Activated naive CD8-positive, alpha-beta T cell treated with anti-CD3 and anti-CD28 coated beads, Interleukin-2, amount 10 ng/mL, durations not matched to agents 7 days and 5 days (primary cell): ENCODE measurements at places on chromosomes 3 and 15. TPM values are rescaled to one million over a fixed set of nuclear protein-coding genes. Genes with fewer than 3 reads are reported as not detected.

DNA sequence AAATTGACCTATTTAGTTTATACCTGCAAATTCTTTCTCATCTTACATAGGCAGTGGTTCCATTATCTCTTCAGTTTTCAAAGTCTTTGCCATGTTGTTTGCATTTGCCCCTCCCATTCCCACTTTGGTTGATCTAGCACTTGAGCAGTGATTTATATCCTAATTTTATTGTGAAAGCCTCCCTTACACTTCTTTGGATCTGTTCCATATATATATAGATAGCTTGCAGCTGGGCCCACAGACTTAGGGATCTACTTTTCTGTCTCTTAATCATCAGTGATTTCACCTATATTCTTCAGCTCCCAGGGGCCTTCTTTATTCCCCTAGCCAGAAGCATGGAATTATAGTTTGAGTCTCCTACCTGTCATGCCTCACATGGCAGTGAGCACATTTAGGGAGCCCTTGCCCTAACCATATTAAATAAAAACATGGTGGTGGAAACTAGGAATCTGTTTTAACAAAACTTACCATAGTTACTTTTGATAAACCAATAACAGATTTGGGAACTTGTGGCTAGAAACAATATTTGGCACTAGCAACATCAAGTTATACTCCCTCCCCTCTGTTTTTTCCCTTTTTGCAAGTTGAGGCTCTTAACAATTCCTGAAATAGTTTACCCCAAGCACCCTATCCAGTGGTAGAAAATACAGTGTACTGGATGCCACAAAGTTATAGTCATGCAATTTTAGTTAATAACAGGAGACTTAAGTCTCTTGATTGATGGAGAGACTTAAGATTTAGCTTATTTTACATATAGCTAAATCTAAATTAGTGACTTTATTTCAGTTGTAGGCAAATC, 41.7 kb downstream of the ARIH1 start:
- no peak overlapping the region for H3K4me3 ChIP-seq
- DNase-seq, result no peak
- peaks cover 23% of the 10 kb centered on the region for H3K36me3 ChIP-seq
- no peaks in the 10 kb centered on the region for H3K27me3 ChIP-seq
- peaks cover 36% of the 10 kb centered on the region for H3K4me1 ChIP-seq

GRCh38 chr3:73727854-73728253, 103.1 kb upstream of the PDZRN3 start:
- no peaks in the 10 kb centered on the region for H3K4me1 ChIP-seq
- H3K27me3 ChIP-seq, result no peaks in the 10 kb centered on the region
- H3K4me3 ChIP-seq, result no peak overlapping the region
- no peak overlapping the region for H3K27ac ChIP-seq
- no peak for DNase-seq

GRCh38 chr3:23546181-23546580, 259.6 kb upstream of the UBE2E1 start:
- no peaks in the 10 kb centered on the region for H3K4me1 ChIP-seq
- H3K27me3 ChIP-seq, result no peaks in the 10 kb centered on the region
- H3K4me3 ChIP-seq, result no peak overlapping the region
- no peaks in the 10 kb centered on the region for H3K36me3 ChIP-seq

- no peaks in the 10 kb centered on the region for H3K27me3 ChIP-seq
- no peak overlapping the region for H3K4me3 ChIP-seq
- H3K27ac ChIP-seq, result no peak overlapping the region
- peaks cover 29% of the 10 kb centered on the region for H3K4me1 ChIP-seq
Measured at GRCh38 chr15:60076582-60077276, 72.6 kb downstream of the FOXB1 start.

- DNase-seq, result no peak
- peak overlapping the region; percentile 95 for H3K27ac ChIP-seq
- no peaks in the 10 kb centered on the region for H3K27me3 ChIP-seq
Measured at GRCh38 chr15:65611888-65612615, 1.1 kb upstream of the INTS14 start.

DNA sequence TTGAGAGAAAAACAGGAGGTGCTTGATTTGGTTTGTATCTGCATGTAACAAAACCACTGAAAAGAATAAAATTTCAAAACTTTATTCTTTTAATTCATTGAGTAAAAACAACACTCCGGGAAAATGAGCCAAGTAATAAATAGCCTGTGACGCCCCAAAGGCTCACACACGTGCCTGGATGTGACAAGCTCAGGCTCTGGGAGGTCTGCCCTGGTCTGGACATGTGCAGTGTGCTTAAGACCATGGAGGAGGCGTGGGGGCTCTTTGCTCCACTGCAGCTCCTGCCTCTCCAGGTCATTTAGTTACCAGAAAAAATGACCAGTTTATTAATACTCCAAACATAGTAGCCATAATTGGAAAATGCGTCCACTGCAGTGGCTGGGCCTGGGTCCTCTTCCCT, 8.6 kb upstream of the NME9 start:
- H3K27ac ChIP-seq, result no peak overlapping the region
- no peak overlapping the region for H3K4me3 ChIP-seq
- no peaks in the 10 kb centered on the region for H3K36me3 ChIP-seq

DNA sequence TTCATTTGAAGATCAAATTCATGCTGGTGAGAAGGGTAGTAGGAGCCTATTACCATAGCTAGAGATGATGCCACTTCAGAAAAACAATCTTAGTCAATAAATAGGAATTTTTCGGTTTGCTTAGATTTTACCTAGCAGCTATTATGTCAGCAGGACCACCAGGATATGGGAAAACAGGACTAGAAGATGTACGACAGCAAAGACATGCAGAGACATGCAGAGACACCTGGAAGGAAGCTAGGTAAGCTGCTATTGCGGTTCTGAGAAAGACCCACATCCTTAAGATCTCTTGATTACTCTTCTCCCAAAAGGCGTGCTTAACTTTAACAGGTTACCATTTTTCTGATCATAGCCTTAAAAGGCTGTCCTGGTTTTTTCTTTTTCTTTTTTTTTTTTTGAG, 64.8 kb upstream of the THSD4 start:
- no peak for DNase-seq
- no peaks in the 10 kb centered on the region for H3K36me3 ChIP-seq
- H3K27ac ChIP-seq, result no peak overlapping the region
- peaks cover 4% of the 10 kb centered on the region for H3K27me3 ChIP-seq
- H3K4me1 ChIP-seq, result no peaks in the 10 kb centered on the region
- H3K4me3 ChIP-seq, result no peak overlapping the region

GRCh38 chr3:185082149-185082548, 70.7 kb downstream of the C3orf70 start:
- H3K27ac ChIP-seq, result no peak overlapping the region
- peaks cover 17% of the 10 kb centered on the region for H3K27me3 ChIP-seq
- DNase-seq, result no peak
- H3K36me3 ChIP-seq, result no peaks in the 10 kb centered on the region
- H3K4me1 ChIP-seq, result no peaks in the 10 kb centered on the region

DNA sequence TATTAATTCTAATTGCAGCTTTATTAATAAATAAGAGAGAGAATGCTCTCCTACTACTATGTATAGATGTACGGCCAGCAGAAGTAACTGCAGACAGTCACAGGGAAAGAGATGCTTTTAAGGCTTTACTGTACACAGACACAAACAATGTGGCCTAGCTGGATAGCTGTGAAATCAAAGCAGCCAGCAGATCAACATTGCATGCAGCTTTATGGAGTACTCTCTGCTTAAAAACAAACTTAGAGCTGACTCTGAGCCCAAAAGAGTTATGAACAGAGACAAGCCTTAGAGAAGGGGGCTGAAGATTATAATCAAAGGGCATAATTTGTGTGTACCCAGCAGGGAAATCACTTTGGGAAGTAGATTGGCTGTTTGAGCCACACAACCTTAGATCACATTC, 47.2 kb downstream of the CADM2 start:
- no peaks in the 10 kb centered on the region for H3K27me3 ChIP-seq
- no peak overlapping the region for H3K4me3 ChIP-seq
- no peaks in the 10 kb centered on the region for H3K4me1 ChIP-seq
- no peak for DNase-seq

Gene MKRN2
- 25.2 TPM for total RNA-seq

Gene FAM98B
- total RNA-seq, result 34.6 TPM

Gene ATXN7
- 91.8 TPM for total RNA-seq

Gene LRRN1
- 1.4 TPM for total RNA-seq

Gene LSAMP
- total RNA-seq, result not detected
